ENCODE measurements at places on chromosomes 3 and 15.

DNA sequence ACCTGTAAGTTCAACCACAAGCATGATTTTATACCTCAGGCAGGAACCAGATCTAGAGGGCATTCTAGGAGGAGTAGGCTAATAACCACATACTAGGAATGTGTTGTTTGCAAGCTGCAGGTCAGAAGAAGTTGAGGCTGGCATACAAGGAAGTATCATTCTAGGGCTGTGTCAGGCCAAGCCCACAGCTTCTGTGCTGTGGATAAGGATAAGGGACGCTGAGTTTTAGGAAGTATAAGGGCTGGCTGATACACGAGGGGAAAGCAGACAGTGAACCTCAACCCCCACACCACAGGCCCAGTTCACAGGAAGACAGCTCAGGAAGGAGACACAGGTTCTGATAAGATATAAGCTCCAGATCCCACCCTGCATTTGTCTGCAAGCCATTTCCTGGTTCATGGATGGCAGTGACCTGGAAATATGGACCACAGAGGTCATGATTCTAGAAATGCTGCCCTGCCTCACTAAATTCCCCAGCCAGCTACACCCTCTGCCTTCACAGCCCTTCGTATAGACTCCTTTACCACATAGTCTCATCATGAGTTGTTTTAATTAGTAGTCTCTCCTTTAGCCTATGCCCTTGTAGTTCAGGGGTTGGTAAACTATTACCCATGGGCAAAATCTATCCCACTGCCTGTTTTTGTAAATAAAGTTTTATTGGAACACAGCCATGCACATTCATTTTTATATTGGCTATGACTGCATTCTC lies 260.7 kb downstream of the OPA1 start:
- no peak for DNase-seq

- DNase-seq: no peak
Observed at GRCh38 chr3:122265957-122266356, 59.1 kb upstream of the CSTA start.

- no peak for DNase-seq
Observed at GRCh38 chr3:111967068-111967467, 11.8 kb upstream of the ABHD10 start.

- DNase-seq: no peak
Observed at GRCh38 chr3:9600597-9600996, 47.0 kb upstream of the LHFPL4 start.

DNA sequence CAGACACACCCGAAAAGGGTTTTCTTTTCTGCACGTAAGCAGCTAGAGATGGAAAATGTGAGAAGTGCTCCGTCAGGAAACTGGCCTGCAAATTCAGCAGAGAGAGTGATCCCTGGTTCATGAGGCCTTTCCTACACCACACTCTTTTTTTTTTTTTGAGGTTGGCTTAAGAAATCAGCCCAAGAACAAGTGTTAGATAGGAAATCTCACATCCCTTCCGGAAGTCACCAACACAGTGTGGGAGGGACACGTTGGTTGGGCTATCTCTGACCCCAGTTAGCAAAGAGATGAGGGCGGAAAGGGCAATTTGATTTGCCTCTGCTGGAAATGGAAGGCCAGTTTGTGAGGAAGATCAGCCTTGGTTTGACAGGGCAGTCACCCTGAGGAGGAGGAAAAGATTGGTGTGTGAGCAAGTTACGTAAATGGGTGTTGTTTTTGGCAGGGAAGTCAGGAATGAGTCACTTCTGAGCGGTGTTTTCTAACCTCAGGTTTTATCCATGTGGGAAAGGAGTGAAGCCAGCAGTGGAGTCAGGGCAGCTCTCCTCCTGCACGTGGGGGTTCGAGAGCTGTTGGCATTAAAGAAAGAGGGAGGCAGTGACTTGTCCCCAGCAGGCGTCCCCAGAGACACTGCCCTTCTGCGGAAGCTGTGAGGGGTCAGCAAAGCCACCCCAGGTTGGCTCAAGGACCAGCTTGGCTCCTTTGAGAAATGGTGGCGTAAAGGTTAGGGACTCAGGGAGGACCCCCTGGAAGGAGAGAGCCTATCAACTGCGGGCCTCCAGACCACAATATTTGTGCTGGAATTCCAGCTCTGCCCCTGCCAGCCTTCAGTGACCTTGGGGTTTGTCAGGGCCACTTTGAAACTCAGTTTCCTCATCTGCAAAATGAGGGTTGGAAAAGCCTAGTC lies 237.6 kb upstream of the BHLHE40 start:
- no peak for DNase-seq

- no peak for DNase-seq
Observed at GRCh38 chr3:149609595-149609994, 48.2 kb downstream of the WWTR1 start.

GRCh38 chr3:150703299-150703755 lies 393 bp downstream of the ERICH6 start:
- DNase-seq: peak; percentile 36

GRCh38 chr3:61664105-61664482 lies 102.7 kb downstream of the PTPRG start:
- no peak for DNase-seq

DNA sequence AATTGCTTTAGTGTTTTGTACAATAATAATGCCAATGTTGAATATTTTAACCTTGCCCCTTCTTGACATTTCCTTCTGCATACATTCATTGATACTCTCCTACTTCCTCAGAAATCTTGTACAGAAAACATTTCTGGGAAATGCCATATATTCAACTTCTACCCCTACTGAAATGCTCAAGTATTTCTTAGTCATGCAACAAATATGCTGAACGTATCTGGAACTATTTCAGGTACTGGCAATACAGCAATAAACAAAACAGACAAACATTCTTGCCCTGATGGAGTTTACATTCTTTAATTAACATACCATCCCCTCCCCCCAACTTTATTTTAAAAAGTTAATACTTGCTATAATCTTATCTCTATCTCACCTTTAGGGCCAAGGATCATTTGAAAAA lies 147.2 kb downstream of the STAG1 start:
- DNase-seq: no peak

- no peak for DNase-seq
Observed at GRCh38 chr3:11328196-11328945, 56.2 kb downstream of the ATG7 start.

DNA sequence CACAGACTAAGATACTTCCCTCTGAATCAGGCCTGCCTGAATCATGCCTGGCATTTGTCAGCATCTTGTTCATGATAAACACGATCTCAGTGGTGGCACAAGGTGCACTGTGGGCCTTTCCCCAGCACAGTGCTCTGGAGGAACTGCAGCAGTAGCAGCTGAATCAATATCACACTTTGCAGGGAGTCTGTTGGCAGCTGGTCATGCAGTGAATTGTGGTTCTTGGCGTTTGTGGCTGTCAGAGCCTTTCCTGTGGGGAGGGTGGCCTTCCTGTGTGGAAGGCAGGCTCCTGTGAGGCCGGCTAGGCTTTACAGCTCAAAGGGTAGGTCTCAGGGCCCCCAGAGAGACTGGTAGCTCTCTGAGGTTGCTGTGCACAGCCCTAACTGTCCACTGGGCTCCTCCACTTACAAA lies 54.4 kb upstream of the TLE3 start:
- no peak for DNase-seq

DNA sequence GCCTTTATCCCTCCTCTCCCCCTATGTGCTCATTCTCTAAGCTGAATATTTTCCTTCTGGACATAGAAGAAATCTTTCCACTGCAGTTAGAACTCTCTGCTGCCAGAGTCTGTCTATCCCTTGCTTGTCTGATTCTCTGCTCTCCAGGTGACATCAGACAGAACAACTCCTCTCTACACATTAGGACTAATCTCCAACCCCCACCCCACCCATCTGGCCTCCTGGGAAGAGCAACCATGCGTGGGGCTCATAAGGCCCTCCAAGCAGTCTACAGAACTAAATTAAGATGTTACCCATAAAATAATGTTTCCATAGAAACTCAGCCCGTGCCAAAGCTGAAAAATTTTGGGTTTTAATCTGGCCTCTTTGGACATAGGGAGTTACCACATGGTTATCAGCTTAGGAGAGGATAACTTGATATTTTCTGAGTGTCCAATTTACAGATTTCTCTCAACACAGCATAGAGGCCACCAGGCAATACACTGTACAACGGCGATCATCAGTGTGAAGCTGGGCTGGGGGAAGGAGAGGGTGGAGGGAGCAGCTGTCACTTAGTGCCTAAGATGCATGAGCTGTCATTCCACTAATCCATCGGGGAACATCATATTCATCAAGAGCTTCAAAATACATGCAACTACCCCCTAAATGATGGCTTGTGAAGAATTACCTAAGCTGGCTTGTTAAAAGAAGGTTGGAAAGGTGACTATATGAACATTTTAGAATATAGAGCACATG lies 199.4 kb downstream of the CLSTN2 start:
- DNase-seq: no peak

GRCh38 chr15:93093765-93094164 lies 4.8 kb upstream of the RGMA start:
- no peak for DNase-seq

DNA sequence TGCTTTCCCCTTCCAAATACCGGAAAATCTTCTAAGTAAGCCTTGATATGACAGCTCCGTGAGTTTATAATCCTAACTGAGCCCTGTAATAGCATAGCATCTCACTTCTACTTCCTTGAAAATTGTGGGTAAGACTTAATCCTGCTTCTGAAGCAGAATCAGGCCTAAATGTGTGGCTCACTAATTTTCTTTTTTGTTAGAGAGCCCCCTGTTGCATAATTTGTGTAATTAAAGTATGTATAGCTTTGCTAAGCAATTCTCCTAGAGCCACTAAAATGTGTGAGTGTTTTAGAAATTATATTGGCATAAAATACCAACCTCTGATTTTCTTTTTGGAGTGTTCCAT lies 304.4 kb downstream of the FGF12 start:
- no peak for DNase-seq

DNA sequence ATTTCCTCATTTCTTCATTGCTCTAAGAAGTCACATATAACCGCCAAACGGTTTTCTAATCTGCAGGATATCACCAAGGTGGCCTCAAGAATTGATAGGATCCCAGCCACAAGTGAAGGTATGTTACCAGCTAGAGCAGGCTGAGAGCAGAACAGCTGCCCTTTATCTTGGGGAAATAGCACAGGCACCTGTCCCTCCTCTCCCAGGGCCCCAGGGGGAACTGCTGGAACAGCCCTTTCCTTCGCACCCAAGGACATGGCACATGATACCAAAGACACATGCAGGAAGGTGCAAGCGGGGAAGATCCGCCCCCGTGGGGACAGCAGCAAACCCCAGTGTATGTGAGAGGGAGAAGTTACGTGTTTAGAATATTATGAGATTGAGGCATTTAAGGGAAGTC lies 35.3 kb downstream of the HOMER2 start:
- no peak for DNase-seq

- DNase-seq: no peak
Observed at GRCh38 chr3:95994338-95994737, 820.1 kb upstream of the EPHA6 start.

- DNase-seq: no peak
Observed at GRCh38 chr15:50135031-50135551, 16.1 kb upstream of the ATP8B4 start.

GRCh38 chr15:71702496-71702895 lies 107.9 kb upstream of the NR2E3 start:
- DNase-seq: no peak

- no peak for DNase-seq
Observed at GRCh38 chr3:64575211-64575844, 112.5 kb downstream of the ADAMTS9 start.

DNA sequence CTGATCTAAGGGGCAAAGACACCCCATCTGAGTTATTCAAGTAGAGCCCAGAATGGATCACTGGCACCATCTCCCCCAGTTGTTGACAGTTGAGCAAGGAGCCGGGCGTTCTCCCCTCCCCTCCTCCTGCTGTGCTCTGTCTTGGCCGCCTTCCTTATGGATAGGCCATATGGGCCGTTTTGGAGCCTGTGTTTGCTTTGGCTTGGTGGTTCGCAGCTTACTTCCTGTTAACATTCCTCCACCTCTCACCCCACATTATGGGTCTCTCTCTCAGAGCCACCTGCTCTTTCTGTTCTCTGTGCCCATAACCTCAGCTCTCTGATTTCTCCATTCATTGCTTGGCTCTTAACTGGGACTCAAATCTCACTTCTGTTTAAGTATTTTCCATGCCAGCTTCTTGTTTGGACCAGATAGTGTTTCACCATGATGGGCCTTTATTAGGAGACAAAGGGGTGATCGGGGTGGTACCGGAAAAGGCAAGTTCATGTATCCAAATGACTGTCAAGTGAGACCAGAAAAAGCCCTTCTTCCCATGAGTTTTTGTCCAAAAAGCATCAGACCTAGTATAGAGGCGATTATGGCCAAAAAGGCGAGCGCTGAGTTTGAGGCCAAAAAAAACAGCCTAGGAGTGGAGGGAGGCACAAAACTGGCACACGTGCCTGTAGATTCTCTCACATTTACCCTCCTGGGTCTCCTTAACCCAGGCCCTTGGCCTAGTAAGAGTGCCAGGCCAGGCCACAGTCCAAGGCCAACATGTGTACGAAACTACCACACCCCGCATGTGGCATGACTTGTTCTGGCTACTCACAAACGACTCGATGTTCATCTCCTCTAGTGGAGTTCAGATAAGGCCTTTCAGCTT lies 62.6 kb downstream of the DUT start:
- DNase-seq: no peak
